Lower lobe of right lung (tissue), 2 donors: ENCODE measurements at places on chromosomes 1 and 21. TPM values are rescaled to one million over a fixed set of nuclear protein-coding genes. Genes with fewer than 3 reads are reported as not detected.
A peak's percentile ranks its signal among the peaks of the same experiment; 100 is the strongest.

Gene SRGAP2B
- 37.4 TPM for total RNA-seq

DNA sequence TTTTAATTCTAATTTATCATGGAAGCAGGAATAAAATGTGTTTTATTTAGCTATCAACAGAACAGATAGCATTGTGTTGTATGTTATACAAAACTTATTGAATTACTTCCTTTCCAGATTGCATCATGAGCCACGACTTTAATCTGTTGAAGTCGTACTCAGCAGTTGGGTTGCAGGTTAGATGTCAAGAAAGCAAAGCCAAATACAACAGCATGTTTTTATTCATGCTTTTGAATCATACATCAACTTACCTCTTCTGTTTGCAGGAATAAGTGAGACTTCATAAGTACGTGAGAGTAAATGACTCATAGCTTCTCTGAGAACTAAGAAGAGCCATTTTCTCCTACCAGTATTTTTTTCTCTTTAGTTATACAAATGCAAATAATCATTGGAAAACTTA, 110.8 kb upstream of the ADGRL4 start:
- no peak for DNase-seq

GRCh38 chr1:72498371-72498770, 216.0 kb upstream of the NEGR1 start:
- no peak for DNase-seq

GRCh38 chr1:248737457-248737856, 18.1 kb downstream of the LYPD8 start:
- no peak for DNase-seq

- no peak for DNase-seq
These were observed 21.5 kb downstream of the INSL5 start for GRCh38 chr1:66779475-66780078.

DNA sequence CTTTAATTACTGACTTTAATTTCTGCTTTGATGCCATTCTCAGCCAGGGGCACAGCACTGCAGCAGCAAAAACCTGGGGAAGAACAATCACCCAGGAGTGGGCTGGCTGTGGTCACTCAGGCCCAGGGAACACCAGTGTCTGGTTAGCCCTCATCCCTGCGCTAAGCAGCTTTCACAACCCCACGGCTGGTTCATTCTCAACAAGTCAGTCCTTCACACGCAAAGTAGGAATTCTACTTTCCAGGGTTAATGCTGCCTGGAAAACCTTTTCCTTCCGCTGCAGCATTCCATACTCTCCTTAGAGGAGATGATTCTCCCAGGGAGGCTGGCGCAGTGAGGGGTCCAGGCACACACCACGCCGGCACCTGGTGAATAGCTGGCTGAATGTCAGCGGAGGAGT, 24.3 kb upstream of the KCNE1 start:
- no peak for DNase-seq

- no peak for DNase-seq
These were observed 94.7 kb downstream of the NTMT2 start for GRCh38 chr1:170240409-170240808.

DNA sequence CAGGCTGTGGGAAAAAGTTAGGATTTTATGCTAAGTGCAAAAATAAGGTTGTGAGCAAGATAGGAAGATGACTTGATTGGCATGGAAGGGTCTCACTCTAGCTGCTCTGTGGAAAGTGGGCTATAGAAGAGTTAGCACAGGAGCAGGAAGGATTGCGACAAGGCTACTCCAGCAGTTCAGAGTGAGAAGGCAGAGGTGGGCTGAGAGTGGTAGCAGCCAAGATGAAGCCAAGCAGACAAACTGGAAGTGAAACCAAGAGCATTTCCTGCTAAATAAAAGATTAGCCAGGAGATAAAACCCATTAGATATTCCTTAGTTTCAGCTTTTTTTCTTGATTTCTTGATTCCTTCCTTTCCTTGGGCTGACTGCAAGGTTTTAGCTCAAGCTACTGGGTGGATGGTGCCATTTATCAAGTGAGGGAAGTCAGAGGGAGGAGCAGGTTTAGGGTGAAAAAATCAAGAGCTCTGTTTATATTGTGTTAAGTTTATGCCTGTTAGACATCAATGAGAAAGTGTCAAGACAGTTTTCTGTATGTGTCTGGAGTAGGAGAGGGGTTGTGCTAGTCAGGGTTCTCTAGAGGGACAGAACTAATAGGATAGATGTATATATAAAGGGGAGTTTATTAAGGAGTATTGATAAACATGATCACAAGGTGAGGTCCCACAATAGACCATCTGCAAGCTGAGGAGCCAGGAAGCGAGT, 33.1 kb upstream of the ZNF644 start:
- no peak for DNase-seq

GRCh38 chr1:64366821-64367220, 103.1 kb upstream of the CACHD1 start:
- no peak for DNase-seq

DNA sequence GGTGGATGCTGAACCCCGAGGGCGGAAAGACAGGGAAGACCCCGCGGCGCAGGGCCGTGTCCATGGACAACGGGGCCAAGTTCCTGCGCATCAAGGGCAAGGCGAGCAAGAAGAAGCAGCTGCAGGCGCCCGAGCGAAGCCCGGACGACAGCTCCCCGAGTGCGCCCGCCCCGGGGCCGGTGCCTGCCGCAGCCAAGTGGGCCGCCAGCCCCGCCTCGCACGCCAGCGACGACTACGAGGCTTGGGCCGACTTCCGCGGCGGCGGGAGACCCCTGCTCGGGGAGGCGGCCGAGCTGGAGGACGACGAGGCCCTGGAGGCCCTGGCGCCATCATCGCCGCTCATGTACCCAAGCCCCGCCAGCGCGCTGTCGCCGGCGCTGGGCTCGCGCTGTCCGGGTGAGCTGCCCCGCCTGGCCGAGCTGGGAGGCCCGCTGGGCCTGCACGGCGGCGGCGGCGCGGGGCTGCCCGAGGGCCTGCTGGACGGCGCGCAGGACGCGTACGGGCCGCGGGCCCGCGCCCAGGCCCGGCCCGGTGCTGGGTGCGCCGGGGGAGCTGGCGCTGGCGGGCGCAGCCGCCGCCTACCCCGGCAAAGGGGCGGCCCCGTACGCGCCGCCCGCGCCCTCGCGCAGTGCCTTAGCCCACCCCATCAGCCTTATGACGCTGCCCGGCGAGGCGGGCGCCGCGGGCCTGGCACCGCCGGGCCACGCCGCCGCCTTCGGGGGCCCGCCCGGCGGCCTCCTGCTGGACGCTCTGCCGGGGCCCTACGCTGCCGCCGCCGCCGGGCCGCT, 20.7 kb downstream of the FOXO6 start:
- DNase-seq, result peak; percentile 67
